Inflammatory macrophage treated with lipopolysaccharide for 1 hour (primary cell): ENCODE measurements at places on chromosomes 16 and 17.

DNA sequence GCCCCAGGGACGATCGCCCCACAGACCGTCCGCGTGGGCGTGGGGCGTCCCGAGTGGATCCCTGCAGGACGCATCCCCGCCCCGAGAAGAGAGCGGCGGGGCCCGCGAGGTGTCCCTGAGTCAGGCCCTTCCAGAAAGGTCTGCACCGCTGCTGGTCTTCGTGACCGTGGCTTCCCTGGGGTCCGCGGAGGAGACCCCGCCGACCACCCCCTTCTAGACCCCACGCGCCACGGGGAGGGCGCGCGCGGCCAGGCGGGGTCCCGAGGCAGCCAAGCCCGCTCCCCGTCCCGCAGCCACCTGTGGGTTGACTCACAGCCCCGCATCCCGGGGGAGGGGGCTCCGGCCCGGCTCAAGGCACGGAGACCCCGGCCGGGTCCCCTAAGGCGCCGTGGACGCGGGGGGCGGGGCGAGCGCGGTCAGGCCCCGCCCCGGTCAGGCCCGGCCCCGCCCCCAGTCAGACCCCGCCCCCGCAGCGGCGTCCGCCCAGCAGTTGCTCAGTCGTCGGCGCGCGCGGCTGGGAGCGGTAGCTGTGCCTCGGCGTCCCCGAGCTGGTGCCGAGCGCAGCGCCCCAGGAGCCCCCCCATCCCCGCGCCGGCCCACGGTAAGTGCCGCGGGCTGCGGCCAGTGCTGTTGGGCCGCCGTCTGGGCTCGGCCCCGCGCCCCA, at the start of gene BAIAP3:
Gene BAIAP3 (plus strand): TSS at position 497 of the 664 bp plus-strand sequence. CDS start 4,905 bp downstream, outside the sequence.
- no peak for DNase-seq

GRCh38 chr17:364766-365165, 12.2 kb upstream of the RPH3AL start:
- DNase-seq: no peak

- no peak for DNase-seq
Measured at GRCh38 chr16:69861292-69862030, 89.7 kb upstream of the CLEC18A start.

- DNase-seq: peak; percentile 47
Measured at GRCh38 chr17:63433746-63434591, 12.1 kb downstream of the CYB561 start.

DNA sequence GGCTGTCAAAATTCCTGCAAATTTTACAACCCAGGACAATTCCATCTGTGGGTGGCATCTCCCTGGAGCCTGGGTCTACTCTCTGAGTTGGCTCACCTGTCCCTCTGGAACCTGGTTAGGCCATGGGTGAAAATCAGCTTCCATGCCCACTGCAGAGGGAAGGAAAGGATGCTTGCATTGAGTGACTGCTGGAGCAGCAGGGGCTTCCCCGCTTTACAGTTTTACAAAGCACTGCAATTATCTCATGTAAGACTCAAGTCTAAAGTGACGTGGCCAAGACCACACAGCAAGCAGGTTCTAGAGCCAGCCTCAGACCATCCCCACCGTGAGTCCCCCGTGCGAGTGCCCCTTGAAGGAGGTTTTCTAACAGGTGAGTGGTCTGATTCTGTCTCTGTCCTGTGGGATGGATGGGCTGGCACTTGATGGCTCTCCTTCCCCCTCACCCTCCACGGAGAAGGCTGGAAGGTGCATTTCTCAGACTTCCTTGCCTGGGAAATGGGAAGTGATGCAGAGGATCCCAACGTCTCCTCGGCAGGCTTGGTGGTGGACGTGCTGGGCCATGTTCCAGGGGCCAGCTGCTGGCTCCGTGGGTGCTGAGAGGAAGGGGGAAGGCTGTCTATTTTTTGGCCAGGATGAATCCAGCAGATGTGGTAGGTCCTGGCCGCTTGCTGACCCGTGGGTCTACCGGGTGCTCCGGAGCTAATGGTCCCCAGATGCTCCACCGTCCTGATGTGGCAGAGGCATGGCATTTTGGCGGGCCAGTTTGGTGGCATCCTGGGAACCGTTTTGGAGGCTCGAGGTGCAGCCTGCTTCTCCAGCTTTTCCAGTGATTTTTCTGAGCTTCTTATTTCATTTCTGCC, 26.3 kb upstream of the CBX4 start:
- no peak for DNase-seq

- peak; percentile 95 for DNase-seq
Measured at GRCh38 chr17:4747847-4748246, 8.1 kb upstream of the CXCL16 start.

DNA sequence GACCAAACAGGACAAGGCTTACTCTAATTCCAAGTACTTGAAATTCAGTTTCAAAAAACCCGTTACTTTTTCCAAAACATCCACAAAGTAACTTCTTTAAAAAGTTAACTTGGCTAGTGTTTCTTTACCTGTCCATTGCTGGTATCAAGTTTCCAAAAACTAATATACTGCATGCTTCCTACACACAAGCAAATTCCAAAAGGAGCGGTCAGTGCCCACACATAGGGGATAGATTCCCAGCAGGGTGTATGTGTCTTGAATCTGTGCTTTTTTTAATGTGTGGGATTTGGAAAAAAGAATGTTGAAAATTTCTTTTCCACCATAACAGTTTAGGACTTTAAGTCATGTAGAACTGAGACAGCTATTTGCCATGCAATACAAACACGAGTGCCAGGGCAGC, 367.8 kb upstream of the SOX9 start:
- DNase-seq: no peak

GRCh38 chr17:21019976-21020586, 22.7 kb downstream of the USP22 start:
- DNase-seq: no peak

DNA sequence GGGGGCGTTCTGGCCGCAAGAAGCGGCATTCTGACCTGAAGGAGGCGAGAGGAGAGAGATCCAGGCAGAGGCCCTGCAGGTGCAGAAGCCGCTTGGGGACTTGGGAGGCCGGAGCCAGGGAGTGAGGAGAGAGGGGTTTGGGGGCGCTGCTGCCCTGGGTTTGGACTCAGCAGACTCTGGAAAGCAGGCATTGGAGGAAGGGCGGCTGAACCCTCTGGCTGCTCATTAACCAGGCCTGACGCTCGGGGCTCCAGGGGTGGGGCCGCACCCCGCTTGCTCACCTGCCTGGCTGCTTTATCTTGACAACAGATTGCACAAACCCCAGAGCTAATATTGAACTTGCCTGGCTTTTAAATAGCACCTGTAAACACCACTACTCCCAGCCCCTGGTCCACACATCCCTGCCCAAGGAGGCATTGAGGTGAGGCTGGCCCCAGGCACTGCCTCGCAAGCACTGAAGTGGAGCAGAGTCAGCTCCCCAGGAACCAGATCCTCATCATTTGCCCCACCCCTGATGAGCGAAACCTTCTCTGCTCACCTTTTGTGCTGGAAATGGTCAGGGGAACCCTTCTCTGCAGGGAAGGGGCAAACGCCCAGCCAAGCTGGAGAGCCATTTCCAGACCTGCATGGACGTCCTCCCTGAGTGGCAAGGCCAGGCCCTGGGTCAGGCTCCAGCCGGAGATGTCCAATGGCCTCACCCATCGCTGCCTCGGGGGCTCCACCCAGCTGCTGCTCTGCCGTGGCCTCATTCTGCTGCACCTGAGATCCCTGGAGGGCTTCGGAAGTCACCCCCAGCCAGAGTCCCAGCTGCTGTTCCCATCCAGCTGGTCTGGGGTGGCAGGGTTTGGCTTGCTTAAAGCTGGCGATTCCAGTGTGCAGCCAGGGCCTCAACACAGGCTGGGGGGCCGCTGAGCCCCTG, 190.2 kb upstream of the GSE1 start:
- no peak for DNase-seq

DNA sequence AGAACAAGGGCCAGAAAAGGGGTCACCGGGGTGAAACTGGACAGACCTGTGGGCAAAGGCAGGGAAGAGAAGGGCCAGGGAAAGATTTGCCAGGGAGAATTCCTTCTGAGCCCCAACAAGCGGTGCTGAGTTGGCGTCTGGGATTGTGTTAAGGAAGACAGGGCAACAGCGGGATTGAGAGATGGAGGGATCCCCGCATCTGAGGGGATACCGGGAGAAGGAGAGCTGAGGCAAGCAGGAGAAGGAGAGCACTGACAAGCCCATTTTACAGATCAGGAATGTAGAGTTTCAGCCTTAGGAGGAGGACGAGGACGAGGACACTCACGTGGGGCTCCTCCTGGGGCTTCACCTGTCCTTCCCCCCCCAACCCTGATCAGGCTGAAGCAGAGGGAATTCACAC, 998 bp upstream of the ABCC3 start:
- no peak for DNase-seq

DNA sequence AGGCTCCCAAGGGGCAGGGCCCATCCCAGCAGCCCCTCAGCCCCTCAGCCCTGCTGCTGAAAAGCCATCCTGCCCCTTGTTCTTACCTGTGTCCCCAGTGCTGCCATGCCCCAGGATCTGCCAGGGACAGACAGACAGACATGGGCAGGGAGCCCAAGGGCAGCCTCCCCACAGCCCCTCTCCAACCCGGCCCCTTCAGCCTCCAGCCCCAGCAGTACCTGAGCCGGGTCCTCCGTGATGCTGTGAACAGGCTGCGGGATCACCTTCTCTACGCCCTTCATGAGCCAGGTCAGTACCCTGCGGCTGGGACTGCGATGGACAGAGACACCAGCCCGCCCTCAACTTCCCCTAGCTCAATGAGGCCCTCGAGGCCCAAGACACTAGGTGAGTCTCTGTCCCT, 8.2 kb downstream of the CNGB1 start:
- no peak for DNase-seq

DNA sequence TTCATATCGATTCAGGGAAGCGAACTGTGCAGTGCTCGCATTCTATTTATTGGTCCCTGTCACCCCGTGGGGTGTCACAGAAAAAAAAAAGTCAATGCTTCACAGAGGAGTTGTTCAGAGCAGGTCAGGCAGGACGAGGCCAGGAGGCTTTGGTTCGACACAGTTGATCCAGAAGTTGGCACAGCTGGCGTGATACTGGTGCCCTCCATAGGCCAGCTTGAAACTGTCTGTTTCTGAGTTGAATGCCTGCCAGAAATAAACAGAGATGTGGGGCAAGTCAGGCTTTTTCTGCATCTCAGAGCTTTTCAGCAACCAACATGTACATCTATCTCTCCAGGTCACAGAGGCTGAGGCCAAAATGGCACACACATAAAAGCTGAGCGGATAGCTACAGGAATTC, 29.1 kb downstream of the DUSP14 start:
- no peak for DNase-seq

- no peak for DNase-seq
Measured at GRCh38 chr17:48385319-48385718, 44.7 kb downstream of the SKAP1 start.

GRCh38 chr17:4082136-4082924, 60.5 kb downstream of the ZZEF1 start:
- DNase-seq: no peak

GRCh38 chr17:57872536-57872935, 22.7 kb upstream of the MRPS23 start:
- no peak for DNase-seq

GRCh38 chr16:85838381-85838780, 38.9 kb downstream of the COX4I1 start:
- peak; percentile 85 for DNase-seq

- no peak for DNase-seq
Measured at GRCh38 chr16:65426484-65426883, 304.6 kb upstream of the CDH11 start.

- DNase-seq: no peak
Measured at GRCh38 chr16:57866529-57866918, 64.2 kb upstream of the KIFC3 start.

DNA sequence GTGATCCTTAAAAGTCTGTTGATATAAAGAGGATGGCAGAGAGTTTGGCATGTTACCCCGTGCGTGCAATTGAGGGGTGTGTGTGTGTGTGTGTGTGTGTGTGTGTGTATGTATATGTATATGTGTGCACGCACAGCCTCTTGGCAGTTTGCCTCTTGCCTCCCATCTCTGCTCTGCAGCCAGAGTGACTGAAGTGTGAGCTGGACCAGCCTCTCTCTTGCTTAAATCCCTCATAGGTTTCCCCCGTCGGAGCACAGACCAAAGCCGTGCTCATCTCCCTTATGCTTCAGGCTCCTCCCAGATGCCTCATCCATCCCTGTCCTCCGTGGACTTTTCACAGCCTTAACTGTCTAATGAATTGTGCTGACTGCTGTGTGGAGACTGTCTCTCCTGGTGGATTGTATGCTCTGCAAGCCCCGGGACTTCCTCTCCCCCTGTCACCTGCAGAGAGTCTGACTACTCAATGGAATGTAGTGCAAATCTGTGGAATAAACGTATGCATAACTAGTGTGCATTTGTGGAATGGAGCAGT, 413.5 kb downstream of the CPPED1 start:
- no peak for DNase-seq

- DNase-seq: peak; percentile 31
Measured at GRCh38 chr17:40075201-40075941, 12.6 kb downstream of the THRA start.

GRCh38 chr17:61285526-61286320, 113.9 kb upstream of the TBX2 start:
- no peak for DNase-seq

GRCh38 chr16:54817432-54817831, 113.2 kb upstream of the IRX5 start:
- no peak for DNase-seq

- no peak for DNase-seq
Measured at GRCh38 chr16:78004517-78004916, 17.8 kb upstream of the CLEC3A start.

GRCh38 chr16:20911361-20911760, 10.8 kb downstream of the LYRM1 start:
- peak; percentile 80 for DNase-seq

DNA sequence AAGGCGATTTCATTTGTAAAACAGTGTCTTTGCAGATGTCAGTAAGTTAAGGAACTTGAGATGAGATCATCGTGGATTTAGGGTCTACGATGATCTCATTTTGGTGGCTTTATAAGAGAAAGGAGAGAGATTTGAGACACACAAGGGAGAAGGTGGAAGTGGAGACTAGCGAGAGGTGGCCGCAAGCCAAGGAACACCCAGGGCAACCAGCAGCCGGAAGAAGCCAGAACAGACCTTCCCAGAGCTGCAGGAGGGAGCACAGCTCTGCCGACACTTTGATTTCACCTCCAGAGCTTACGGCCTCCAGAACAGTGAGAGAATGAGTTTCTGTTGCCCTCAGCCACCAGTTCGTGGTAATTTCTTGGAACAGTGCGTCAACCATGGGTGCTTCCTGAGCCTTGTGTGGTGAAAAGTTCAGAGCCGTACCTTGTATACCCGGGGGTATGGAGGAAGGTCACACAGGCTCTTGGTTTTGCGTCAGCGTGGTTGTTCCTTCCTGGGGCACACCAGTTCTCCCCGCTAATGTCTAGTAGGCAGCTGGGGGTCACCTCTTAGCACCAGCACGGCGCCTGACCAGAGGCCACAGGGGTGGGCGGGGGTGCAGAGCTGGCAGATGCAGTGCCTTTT, 12.9 kb upstream of the SEC14L1 start:
- peak; percentile 70 for DNase-seq

GRCh38 chr17:43309505-43310332, 75.9 kb upstream of the RNU2-1 start:
- no peak for DNase-seq

GRCh38 chr17:60392042-60392844, at the start of gene USP32:
USP32 (minus strand) TSS chr17:60392133; CDS start chr17:60391939, 194 bp downstream.
- peak; percentile 96 for DNase-seq

DNA sequence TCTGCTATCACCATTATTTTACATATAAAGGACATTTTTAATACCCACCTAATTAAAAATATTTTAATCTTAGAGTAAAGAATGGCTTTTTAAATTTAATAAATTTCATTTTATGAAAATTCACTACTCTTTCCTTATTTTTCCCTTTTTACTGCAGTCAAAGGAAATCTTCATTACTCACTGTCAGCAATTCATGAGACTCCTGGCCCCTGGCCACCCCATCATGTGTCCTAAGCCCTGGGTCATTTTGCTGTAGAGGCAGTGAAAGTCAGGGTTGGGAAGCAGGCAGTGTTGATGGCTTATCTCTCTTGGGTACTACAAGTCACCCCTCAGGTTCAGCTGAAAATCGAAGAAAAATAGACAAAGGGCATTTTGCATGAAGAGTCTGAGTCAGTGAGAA, 468.6 kb upstream of the CCL2 start:
- DNase-seq: no peak
